ENCODE measurements at places on chromosomes 3 and 15.

DNA sequence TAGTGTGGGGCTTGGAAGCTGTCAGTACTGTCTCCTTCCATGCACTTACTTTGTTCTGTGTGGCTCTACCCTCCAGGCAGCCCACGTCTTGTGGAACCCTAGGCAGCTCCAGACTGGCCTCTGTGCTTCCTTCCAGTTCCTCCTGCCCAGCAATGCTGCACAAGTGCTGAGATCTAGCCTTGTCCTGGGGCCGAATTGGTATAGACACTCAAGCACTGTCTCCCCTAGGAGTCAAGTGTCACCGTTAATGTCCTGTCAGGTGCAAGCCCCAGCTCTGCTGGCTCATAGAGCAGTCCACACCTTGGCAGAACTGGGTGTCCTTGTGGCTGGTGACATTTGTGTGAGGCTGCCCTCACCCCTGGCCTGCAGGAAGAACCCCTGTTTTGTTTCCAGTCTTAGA, 130.1 kb downstream of the EEFSEC start:
- DNase-seq, result no peak

- no peak for DNase-seq
Measured at GRCh38 chr3:63995086-63995485, 28.2 kb downstream of the PSMD6 start.

GRCh38 chr3:118548434-118548833, 486.2 kb downstream of the IGSF11 start:
- DNase-seq, result no peak

DNA sequence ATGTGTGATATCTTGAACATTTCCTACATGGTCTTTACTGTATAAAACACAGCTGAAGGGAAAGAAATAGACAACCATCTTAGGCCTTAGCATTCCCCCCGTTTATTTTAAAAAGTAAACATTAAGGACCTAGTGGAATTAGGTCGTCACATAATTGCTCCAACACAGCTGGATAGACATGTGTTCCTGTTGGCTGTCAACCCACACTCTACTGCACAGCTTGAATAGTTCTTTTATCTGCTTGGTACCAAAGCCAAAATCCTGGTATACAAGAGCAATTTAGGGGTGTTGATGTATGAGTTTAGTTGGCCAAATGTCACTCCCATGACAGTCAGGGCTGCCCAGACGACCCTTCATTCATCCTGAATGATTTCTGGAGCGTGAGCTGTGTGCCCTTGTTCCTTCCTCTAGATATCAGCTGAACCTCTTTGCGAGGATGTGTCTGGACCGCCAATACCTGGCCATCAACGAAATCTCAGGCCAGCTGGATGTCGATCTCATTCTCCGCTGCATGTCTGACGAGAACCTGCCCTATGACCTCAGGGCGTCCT, 179.7 kb downstream of the ITPR1 start:
- no peak for DNase-seq

GRCh38 chr3:128176276-128176833, 23.1 kb downstream of the EEFSEC start:
- DNase-seq, result no peak

DNA sequence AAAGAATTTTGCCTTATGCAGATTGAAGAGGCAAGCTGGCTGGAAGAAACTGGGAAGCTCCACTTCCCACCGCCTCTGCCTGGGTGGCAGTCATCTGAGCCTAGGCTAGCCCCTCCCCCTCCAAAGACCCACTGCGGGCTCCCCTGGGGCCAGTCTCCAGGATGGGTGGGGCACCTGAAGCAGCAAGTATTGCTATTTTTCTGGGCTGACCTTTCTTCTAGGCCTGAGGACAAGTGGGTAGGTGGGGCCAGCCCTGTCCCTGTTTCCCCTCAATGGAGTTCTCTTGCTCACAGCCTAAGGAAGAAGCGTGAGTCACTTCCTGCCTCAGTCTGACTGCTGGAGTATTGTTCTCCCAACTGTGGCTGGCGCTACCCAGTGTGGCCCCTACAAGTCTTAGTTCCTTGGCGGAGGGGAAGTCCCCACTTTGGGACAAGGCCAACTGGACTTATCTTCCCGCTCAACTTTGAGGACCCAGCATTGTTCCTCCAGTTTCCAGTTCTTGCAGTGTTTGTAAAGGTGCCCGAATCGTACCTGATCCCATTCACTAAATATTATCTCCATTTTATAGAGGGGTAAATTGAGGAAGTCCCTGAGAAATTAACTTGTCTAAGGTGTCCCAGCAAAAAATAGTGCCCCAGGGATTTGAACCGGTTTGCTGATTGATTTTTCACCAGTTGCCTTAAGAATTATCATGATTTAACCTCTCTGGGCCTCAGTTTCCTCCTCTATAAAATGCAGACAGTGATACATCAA, 1.4 kb downstream of the FURIN start:
- peak; percentile 50 for DNase-seq

- DNase-seq, result no peak
Measured at GRCh38 chr3:43997788-43998369, 243.8 kb upstream of the TOPAZ1 start.

DNA sequence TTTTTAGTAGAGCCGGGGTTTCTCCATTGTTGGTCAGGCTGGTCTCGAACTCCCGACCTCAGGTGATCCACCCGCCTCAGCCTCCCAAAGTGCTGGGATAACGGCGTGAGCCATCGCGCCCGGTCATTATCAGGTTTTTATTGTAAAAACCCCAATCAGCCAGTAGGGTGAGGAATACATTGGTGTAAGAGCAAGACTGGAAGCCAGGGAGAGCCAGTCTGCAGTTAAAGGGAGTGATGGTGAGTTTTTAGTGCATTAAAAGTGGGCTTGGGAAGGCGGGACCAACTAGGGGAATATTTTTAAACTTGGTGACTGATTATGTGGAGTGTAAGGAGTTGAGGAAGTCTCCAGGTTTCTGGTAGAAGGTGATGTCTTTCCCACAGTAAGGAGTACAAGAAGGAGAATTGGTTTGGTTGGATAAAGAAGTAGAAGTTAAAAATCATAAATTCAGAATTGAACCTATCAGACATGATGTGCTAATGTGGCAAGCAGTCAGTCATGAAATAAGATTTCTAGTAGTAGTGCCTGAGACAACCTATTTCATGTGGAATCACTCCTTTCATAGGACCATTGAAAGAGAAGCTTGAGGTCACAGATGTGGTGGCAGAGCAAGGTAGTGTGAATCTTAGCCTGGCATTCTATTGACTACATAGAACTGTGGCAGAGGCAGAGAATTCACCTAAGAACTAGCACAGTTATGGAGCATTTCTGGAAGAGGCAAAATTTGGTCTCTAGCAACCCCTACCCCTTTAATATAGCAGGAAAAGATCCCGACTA, 2.4 kb upstream of the DCBLD2 start:
- no peak for DNase-seq

- no peak for DNase-seq
Measured at GRCh38 chr15:74869372-74869725, 3.8 kb downstream of the SCAMP2 start.

DNA sequence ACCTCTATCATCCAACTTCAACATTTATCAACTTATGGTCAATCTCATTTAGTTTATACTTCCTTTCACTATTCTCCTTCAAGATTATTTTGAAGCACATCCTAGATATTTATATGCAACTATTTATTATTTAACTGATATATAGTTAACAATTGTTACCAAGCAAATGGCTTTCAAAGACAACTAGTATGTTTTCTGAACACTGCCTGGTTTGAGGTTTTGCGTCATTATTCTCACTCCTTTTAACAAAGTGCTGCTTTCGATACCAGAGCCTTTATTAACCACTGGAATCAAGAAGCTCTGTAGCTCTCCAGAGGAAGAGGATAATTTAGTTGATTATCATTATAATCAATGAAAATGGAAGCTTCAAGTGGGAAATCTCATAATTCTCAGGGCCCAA, 19.6 kb downstream of the ZIC1 start:
- DNase-seq, result no peak

GRCh38 chr15:87939848-87940457, 316.6 kb downstream of the NTRK3 start:
- no peak for DNase-seq

DNA sequence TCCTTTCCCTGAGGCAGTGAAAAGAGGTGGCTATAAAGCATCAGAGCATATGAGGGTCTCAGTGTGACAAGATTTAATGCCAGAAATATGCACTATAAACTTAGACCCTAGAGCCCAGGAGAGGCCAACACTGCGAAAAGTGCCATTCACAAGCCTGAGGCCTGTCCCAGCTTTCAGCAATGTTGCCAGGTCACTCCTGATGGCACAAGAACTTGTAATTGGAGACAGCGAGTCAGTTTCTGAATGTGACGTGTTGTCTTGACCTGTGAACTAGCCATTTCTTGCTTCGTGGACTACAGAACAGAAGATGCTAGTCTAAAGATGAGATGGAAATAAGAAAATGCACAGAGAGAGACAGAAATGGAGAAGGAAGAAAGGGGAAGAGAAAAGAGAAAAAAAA, 87.9 kb downstream of the WDR72 start:
- DNase-seq, result no peak

DNA sequence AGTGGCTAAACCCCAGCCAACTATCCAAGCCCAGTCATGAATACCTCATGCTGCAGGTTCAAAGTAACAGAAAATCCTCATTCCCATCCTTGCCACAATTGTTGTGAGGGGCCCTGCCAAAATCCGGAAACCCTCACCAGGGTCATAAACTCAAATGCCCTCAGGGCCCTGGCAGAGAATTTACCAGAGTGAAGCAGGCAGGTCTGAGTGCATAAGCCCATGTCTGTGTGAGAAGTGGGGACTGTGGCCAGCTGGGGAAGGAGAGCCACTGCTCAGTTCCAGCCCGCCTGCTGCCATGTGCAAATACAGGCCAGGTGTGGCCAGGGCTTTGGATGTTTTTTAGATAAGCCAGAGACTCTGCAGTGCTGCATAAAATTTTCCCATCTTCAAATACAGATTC, 7.0 kb downstream of the CEP152 start:
- DNase-seq, result no peak

DNA sequence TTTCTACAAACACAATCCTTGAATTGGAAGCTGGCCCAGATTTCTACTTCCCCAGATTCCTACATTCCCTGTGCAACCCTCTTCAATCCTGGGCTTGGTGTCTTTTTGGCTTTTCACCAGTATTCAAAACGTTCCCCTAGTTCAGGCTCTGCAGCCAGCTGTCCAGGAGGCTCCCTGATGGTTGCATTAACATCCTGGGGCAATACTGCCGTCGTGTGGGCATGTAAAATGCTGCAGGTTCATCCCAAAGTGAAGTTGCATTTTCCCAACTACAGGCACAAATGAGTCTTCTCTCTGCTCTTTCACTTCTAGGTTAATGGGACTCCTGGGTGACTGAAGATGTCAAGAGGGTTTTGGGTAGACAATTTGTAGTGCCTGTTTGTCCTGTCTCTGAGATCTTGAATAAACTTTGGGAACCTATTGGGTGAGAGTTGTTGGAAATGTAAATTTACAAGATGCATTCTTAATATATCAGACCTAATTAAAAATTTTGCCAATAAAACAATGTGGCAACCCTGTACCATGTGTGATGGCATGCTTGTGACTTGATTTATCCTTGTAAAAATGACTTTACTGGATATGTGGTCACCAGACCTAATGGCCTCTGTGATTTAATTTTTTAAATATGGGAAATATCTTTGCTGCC, 28.6 kb downstream of the SOX14 start:
- DNase-seq, result no peak

DNA sequence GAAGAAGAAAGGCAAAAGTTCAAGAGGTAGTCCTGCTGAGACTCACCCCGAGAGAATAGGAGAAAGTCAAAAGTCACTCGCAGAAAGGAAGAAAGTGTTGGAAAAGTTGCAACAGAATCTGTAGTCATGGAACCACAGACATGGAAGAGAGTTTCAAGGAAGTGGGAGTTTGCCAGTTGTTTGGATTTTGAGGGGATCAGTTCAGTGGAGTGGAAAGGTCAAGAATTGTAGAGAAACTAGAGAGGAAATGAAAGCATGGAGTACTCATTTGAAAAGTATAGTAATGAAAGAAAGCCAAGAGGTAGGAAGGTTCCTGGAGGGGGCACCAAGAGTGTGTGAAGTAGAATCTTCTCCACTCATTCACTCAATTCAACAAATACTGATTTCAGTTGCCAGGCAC, 34.7 kb downstream of the SPTSSB start:
- DNase-seq, result no peak

GRCh38 chr3:161851941-161852566, 355.4 kb downstream of the OTOL1 start:
- no peak for DNase-seq

DNA sequence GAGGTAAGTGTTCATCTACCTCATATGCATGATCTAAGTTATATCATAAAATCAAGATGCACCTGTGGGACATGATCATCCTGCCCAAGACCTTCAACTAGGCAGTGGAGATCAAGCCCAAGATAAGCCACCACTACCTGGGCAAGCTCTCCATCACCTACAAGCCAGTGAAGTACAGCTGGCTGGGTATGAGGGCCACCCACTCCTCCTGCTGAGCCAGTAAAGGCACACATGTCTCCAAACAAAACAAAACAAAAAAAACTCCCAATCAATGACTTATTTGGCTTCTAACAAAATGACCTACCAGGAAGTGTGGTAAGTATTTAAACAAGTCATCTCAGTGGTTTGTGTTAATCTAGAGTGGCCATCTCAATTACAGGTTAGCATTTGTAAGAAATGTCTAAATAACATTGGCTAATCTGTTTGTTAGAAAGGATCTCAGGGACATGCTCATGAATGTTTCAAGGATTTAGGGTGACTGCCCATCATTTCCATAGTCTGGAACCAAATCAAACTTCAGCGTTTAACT, 3.1 kb downstream of the PAQR9 start:
- DNase-seq, result no peak

GRCh38 chr3:72231439-72232196, 446.7 kb upstream of the PROK2 start:
- no peak for DNase-seq

GRCh38 chr15:55897560-55898336, 95.7 kb downstream of the NEDD4 start:
- no peak for DNase-seq

- DNase-seq, result no peak
Measured at GRCh38 chr3:141323936-141324704, 44.2 kb upstream of the ZBTB38 start.

GRCh38 chr3:169618894-169619792, 44.4 kb downstream of the MECOM start:
- DNase-seq, result no peak
